A673 (cell line): ENCODE measurements at places on chromosomes 2 and 18. TPM values are rescaled to one million over a fixed set of nuclear protein-coding genes. Genes with fewer than 3 reads are reported as not detected.
A peak's percentile ranks its signal among the peaks of the same experiment; 100 is the strongest.

Gene HOXD9
- 63.0 and 64.9 TPM in 2 replicates for total RNA-seq

Gene CCL20
- not detected in 2 replicates for total RNA-seq

Gene TMEM169
- total RNA-seq: 1.1 and 1.7 TPM in 2 replicates

Gene PSMA8
- total RNA-seq: not detected in 2 replicates

Gene INHA
- total RNA-seq: 0.70 TPM in 1 of 2 replicates, not detected in the other

Gene AGXT
- not detected in 2 replicates for total RNA-seq

Gene TGFBRAP1
- 22.8 and 24.8 TPM in 2 replicates for total RNA-seq

Gene NOSTRIN
- not detected in 2 replicates for total RNA-seq

Gene CAPN13
- not detected in 2 replicates for total RNA-seq

Gene CAVIN2
- total RNA-seq: 0.09 and 0.28 TPM in 2 replicates

Gene CCDC74B
- 3.8 and 6.3 TPM in 2 replicates for total RNA-seq

Gene SLC9A2
- not detected in 2 replicates for total RNA-seq

Gene MTCL1
- 8.9 and 11.2 TPM in 2 replicates for total RNA-seq

Gene MAPK4
- total RNA-seq: 0.62 and 0.63 TPM in 2 replicates

Gene TRIM43
- not detected in 2 replicates for total RNA-seq

Gene KYNU
- total RNA-seq: 0.44 and 2.5 TPM in 2 replicates

Gene KHK
- 39.1 and 40.2 TPM in 2 replicates for total RNA-seq

Gene FBXO15
- total RNA-seq: 2.4 and 2.5 TPM in 2 replicates

Gene NEUROD1
- not detected in 2 replicates for total RNA-seq

Gene DSC2
- 0.04 TPM in 1 of 2 replicates, not detected in the other for total RNA-seq

Gene TWSG1
- total RNA-seq: 33.6 and 34.9 TPM in 2 replicates

Gene MATN3
- total RNA-seq: 2.7 and 2.8 TPM in 2 replicates

Gene CABYR
- total RNA-seq: 7.9 and 11.5 TPM in 2 replicates

Gene SLC38A11
- not detected in 2 replicates for total RNA-seq

- peak; percentile 75 for DNase-seq
Observed at GRCh38 chr18:54444319-54444914, 86.7 kb downstream of the C18orf54 start.

GRCh38 chr18:70499218-70499691 is 210.4 kb downstream of the SOCS6 start:
- DNase-seq: peak; percentile 93

- DNase-seq: peak; percentile 70
Observed at GRCh38 chr2:30225131-30225762, 6.1 kb upstream of the LBH start.

DNA sequence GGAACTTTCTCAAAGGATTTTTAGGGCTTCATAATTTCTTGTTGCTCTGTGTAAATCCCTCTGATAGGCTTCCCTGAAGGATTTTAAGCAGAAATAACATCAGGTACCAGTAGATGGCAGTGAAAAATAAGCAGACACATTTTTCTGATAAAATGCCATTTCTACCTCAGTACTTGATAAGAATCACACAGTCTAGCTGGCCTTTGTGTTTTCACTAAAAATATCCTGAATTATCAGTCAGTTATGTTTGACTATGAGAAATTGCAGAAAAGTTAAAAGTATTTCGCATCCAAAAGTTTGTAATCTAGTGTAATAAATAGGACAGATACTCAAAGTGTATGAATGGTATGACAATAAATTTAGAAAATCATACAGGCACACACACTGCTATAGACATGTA is 68.7 kb downstream of the DNAJC10 start:
- peak; percentile 84 for DNase-seq

GRCh38 chr2:26033270-26033817 is 540 bp upstream of the RAB10 start:
- DNase-seq: peak; percentile 90

DNA sequence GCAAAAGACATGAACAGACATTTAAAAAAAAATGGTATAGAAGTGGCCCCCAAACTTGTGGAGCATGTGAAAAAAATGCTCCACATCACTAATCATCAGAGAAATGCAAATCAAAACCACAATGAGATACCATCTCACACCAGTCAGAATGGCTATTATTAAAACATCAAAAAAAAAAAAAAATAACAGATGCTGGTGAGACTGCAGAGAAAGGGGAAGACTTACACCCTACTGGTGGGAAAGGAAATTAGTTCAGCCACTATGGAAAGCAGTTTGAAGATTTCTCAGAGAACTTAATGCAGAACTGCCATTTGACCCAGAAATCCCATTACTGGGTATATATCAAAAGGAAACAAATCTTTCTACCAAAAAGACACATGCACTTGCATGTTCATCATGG is 164.8 kb downstream of the RIT2 start:
- DNase-seq: no peak

GRCh38 chr2:75199428-75200011 is at the start of gene TACR1:
TSS of gene TACR1 (minus strand) at chr2:75199520. CDS start at chr2:75198934, 586 bp downstream.
- DNase-seq: peak; percentile 87

DNA sequence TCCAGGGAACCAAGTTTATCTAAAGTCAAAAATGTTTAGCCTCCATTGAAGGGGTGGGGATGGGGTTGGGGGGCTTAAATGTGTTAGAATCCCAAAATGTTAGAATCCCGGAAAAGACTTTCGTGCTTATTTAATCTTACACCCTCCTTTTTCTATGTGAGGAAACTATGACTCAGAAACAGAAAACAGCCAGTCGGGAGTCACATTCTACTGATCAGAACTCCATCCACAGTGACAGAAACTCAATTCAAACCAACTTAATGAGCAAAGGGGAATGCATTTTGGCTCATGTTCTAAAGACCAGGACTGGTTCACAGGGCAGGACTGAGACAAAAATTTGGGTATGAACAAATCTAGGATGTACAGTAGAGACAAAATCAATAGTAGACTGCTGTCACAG is 31.9 kb upstream of the AFTPH start:
- DNase-seq: no peak

DNA sequence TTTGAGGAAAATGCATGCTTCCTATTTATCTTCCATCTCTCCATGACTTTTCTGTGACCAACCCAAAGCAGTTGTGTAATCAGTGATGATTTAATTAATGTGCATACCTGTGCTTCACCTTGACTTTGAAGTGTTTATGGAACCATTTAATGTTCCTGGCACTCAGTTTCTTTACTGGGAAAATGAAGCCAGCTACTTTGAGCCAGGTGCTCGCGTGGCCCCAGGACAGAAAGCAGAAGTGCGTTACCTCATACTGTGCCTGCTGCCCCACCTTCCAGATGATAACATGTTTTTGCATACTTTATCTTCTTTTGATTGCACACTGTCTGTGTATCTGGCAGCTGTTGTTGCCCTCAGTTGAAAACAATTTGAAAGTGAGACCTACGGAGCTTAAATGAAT is 61.3 kb downstream of the PMAIP1 start:
- DNase-seq: no peak

- no peak for DNase-seq
Observed at GRCh38 chr2:46858702-46859090, 56.9 kb downstream of the MCFD2 start.

DNA sequence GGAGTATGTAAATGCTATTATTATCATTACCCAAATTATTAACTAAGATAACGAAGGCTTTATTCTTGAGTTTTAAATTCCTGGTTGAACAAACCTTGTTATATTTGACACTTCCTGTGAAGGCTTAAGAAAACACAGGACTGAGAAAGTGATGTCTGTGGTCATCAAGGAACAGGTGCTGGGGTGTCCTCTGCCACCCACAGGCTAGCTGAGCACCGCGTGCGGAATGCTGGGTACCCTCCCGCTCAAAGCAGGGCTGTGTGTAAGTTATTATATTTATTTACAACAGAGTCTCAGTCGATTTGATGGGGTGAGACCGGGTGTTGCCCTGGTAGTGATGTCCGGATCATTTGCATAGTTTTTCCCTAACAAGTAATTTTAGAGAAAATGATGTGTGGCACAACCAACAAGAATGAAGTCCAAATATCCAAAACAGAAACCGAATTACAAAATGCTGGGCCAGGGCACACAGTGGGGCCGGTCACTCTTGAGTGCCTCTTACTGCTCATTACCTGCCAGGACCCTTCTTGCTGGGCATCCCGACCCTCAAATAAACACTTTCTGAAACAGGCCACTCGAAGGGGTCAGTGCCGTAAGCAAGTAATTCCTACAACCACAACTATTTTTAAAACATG is 49.2 kb downstream of the TMEM18 start:
- no peak for DNase-seq

DNA sequence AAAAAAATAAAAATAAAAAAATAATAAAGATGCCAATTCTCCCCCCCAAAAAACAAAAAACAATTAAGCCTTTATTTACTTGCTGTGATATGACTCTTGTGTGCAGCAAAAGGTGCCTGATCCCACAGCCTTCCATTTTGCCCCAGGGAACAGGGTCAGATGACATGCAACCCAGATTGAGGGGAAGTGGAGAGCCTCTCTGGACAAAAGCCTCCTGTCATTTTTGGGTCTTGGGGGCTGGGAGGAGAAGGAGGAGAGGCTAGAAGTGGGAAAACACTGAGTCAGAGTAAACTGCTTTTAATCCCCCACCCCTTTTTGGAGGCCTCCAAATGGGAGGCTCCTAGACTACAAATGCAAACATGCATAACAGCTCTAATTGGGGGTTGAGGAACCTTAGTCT is 46.6 kb upstream of the SCG2 start:
- DNase-seq: no peak

GRCh38 chr2:190413421-190413820 is 5.3 kb downstream of the MFSD6 start:
- no peak for DNase-seq

DNA sequence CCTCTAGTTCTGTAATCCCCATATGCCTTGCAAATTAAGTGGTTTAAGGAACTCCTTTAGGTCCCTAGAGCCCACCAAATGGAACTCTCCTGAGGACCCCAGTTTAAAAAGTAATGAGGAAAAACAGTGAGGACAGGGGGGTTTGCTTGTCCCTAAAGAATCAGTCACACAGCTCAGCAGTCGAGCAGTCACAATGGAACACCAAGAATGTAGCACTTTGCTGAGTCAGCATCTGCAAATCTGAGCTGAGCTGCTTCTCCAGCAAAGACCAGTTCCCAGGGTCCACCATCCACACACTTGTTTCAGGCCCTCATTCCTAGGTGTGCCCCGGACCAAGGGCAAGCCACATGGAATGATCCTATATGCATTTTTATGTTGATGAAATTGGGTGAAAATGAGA is 46.2 kb upstream of the NEDD4L start:
- no peak for DNase-seq

DNA sequence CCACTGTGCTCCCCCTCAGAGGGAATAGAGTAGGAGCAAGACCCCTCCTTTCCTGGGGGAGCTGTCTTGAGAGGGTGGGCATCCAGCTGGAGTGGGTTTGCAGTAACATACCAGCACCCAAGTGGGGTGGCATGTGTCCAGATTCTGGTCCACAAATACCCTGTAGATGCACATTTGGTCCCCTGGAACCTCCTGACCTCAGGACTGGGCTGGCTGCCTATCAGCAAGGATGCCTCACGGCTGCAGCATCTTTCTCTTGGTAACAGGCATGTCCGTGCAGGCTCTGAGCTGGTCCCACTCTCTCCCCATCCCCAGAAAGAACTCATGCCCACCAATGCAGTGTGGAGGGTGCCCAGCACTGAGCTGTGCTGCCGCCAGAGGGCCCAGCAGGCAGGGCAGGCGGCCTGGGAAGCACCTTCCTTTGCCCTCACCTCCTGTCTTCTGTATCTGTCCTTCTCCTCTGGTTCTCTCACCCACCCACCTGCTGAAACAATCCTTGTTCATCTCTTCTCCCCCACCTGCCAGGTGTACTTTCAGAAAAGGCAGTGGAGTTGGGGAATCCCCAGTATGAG is 47.4 kb downstream of the ITGB1BP1 start:
- no peak for DNase-seq

GRCh38 chr2:62527478-62528210 is 21.6 kb upstream of the TMEM17 start:
- DNase-seq: no peak

GRCh38 chr2:136997557-136997956 is 232.2 kb downstream of the THSD7B start:
- DNase-seq: no peak

GRCh38 chr2:217399291-217399690 is 539.4 kb upstream of the TNP1 start:
- no peak for DNase-seq

GRCh38 chr2:234615643-234616356 is 118.9 kb upstream of the ARL4C start:
- DNase-seq: no peak

GRCh38 chr2:241947401-241947800 is 77.9 kb downstream of the RTP5 start:
- no peak for DNase-seq

GRCh38 chr2:236507393-236508085 is 62.1 kb upstream of the ACKR3 start:
- DNase-seq: peak; percentile 4

DNA sequence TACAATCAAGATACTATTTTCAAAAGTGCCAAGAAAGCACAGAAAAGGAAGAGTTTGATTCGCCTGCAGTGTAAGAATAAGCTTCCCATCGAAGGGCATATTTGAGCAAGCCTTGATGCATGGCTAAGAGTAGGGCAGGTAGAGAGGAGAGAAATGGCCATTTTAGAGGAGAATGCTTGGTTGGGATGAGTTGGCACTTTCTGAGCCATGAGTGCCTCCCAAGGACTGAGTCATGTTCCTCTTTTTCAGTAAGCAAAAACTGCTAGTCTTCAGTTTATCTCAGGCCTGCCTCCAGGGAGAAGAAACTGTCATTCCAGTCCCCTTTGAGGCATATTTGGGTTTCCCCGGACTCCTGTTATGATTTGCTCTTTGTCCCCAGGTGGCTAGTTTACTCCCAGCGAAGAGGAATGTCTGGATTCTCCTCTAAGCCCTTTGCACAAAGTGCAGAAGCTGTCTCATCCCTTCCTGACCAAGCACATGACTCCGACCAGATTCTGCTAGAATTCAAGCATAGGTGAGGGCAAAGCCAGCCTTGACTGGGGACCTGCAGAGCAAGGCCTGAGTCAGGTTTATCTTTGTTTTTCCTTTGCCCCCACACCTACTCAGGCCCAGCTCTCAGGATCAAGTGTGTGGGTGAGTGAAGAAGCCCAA is 115.2 kb downstream of the TTC32 start:
- DNase-seq: no peak

- DNase-seq: no peak
Observed at GRCh38 chr2:174630107-174630506, 32.5 kb upstream of the WIPF1 start.

- DNase-seq: no peak
Observed at GRCh38 chr2:190938771-190939335, 58.2 kb downstream of the GLS start.

- no peak for DNase-seq
Observed at GRCh38 chr2:46367286-46367685, 70.1 kb downstream of the EPAS1 start.

DNA sequence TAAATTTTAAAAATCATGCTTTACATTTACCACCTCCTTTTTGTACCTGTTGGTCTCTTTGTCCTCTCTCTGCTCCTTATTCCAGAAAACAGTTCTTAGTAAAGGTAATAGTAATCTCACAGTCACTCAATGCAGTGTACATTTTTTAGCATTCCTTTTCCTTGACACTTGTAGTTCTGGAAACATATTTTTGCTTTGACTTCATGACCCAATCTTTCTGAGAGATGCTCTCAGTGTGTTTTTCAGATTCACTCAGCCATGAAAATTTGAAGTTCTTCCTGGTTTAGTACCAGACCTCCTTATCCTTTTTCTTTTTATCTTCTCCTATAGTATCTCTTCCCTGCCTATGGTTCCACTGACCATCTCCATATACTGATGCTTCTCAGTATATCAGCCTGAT is 747.5 kb upstream of the ZEB2 start:
- no peak for DNase-seq

GRCh38 chr2:26456440-26457250 is 21.3 kb downstream of the OTOF start:
- DNase-seq: no peak

- no peak for DNase-seq
Observed at GRCh38 chr2:205858881-205859441, 176.7 kb downstream of the NRP2 start.

GRCh38 chr2:48551548-48551947 is 21.6 kb downstream of the STON1 start:
- no peak for DNase-seq

GRCh38 chr2:2536416-2537056 is 205.5 kb upstream of the MYT1L start:
- DNase-seq: no peak
